Esophagus squamous epithelium (tissue), 5 donors: ENCODE measurements at places on chromosomes 1 and 21.

GRCh38 chr1:27109103-27109822 lies 45.7 kb downstream of the SLC9A1 start:
- no peak for DNase-seq

GRCh38 chr1:221878134-221878533 lies 136.2 kb upstream of the DUSP10 start:
- no peak for DNase-seq

DNA sequence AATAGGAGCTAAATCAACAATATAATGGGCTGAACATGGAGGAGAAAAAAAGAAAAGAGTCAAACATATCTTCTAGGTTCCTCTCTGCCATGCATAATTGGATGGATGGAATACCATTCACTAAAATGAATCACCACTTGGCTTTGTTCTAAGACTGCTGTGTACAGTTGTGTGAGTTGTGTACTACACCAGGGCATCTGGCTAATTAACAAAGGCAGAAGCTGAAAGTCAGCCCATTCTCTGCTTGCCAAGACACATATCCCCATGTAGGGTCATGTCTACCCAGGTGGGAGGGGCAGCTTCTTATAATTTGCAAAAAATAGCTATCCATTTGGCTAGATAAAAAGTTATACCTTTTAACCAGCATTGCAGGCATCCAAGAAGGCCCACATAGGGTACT lies 21.0 kb downstream of the JUN start:
- no peak for DNase-seq

DNA sequence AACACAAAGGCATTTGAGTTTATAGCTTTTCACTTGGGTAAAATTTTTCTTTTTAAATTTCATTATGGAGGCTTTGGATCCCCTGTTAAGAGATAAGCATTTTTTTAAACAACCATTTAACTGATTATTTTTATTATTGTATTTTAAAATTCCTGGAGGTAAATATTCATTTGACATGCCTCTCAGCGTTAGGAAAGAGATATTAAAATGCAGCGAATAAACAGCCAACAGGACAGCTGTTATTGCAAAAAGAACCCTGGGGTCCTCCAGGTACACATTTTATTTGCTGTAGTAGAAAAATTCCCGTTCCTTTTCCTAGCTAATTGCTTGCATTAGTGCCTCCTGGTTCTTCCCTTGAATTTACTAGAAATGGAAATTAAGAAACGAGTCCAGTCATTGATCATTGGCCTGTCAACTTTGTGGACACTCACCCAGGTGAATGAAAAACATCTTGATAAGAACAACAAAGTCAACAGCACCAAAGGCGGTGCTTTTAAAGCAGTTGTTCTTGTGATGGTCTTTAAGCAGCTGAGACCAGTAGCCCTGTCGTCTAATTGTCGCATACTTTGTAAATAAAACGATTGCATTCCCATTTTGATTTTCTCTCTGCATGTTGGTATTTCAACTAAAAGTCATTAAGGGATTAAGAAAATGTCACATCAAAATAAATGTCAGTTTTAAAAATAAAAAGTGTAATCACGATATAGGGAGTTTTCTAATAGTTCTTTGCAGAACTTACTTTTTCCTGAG lies 282.4 kb downstream of the GRIK1 start:
- no peak for DNase-seq

DNA sequence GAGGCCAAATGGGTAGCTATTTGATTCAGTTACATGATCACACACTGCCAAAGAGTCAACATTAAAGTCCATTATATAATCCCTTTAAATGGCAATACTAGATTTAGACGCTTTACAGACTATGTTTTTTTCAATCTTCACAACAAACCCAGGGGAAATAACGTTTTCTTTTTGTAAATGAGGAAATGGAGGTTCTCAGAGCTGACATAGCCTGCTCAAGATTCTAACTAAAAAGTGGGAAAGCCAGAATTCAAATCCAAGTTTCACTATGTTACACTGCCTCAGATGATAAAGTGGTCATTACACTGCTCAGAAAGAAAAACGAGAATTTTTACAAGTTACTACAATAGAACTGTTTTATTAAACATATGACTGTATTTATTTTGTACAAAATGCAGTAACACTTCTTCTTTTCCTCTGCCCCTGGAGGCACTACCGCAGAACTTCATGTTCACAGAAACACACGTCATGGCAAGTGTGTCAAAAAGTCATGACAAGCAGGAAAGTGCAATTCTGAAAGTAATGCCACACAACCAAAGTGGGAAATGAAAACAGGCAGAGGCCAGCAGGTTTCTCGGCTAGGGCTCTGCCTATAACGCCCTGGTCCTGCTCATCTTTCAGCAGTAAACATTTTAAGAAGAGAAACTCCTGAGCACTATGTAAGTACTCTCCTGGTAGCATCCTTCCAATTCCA lies 19.0 kb downstream of the THEMIS2 start:
- no peak for DNase-seq

GRCh38 chr1:229031061-229031460 lies 239.8 kb upstream of the RAB4A start:
- DNase-seq = no peak

- no peak for DNase-seq
These were observed 255.9 kb upstream of the SNX7 start for GRCh38 chr1:98405581-98406074.

DNA sequence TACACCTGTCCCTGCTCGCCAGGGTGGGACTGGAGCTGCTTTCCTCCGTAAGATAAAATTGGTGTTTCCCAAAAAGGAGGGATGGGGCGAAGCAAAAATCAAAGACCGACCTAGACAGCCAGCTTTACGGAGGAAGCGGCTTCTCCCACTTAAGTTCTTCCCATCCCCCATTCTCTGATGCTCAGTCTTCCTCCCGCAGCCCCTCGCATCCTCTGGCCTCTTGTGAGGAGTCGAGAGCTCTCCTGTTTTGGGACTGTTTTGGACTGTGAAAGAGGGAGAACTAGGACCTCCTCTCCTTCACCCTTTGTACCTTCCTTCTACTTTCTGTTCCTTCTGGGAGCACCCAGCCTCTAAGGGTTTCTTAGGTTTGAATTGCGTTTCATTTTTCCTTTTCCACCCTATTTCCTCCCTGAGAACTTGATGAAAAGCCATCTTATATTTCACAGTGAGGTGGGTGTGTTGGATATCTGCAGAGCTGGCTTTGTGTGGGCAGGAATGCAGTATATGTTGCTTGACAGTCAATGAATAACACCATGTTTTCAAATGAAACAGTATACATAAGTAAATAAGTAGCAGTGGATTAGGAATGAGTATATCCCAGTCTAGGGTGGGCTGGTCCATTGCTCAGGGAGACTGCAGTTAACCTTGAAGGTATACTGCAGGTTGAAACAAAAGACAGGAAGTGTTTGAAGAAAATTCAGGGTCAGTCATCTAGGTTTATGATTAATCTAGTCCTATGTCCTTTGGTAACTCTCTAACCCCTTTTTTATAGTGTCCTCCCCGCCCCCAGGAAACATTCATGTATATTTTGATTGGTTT lies 848 bp downstream of the CTTNBP2NL start:
- DNase-seq = no peak

GRCh38 chr1:80163686-80164085 lies 1157.2 kb upstream of the ADGRL4 start:
- no peak for DNase-seq

DNA sequence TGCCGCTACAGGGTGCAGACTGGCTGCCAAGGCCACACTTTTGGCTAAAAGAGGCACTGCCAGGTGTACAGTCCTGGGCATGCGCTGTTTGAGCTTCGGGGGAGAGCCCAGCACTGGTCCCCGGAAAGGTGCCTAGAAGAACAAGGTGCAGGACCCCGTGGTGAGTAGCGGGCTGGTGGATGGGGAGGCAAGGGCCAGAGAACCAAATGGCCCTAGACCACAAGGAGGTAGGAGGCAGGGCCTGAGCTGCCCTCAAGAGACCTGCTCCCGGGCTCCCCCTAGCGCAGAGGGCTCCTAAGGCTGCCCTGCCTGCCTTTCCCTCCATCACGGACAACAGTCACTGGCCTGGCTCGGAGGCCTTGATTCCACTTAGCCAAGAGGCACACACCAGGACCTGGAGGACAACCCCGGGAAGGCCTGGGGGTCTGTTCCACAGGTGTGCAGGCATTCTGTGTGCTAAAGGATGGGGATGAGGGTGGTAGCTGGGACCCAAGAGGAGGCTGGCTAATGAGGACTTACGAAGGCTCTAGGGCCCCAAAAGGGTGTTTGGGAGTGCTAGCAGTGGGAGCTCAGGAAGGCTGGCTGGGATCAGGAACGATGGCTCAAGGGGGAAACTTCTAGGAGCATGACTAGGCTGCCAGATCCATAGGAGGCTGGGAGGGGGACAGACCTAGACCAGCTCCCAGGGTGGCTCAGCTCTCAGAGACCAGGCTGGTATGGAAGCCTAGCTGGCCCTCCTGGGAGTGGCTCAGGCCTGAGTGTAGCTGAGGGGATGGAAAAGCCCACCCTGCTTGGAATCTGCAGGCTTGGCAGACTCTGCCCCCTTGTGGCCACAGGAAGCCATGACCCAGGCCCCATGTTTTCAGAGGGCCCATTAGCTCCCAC lies 742 bp downstream of the ARTN start:
- no peak for DNase-seq

GRCh38 chr1:112721966-112722524 lies 6.9 kb upstream of the PPM1J start:
- no peak for DNase-seq

- no peak for DNase-seq
These were observed 31.6 kb upstream of the UBE2U start for GRCh38 chr1:64171797-64172281.

DNA sequence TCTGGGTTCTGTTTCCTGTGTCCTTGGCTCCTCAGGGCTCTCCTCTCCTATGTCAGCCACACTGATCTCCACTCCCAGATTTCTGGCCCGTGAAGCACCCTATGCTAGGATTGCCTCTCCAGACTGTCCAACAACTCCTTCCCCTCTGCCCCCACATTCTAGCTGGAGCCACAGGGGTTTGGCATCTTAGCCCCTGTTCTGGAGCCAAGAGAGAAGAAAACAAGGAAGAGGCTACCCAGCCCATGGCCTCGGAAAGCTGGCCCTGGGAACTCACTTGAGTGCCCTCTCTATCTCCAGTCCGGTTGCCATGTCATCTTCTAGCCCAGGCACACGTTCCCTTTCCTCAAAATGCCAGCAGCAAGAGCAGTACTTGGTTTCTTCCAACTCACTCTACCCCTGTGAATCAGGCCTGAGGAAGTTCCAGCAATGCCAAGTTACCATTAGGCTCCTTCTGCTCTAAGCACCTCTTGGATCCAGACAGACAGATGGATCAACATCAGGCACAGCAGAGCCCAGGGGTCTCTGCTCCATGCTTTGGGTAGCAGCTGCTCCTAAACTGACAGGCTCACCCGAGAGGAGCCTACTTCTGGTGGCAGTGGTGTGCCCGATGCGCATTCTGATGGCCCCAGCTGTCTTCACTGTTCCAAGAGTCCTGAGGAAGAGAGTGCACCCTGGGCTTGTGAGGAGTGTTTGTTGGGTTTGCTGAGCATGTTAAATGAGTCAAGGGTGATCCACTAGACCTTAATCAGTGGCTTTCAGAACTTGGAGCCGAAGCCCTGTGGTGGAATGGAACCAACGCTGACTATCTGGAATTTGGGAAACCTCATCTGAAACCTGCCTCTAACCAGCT lies 11.6 kb upstream of the GPR61 start:
- no peak for DNase-seq

GRCh38 chr1:166813508-166814223 lies 25.6 kb upstream of the POGK start:
- no peak for DNase-seq

DNA sequence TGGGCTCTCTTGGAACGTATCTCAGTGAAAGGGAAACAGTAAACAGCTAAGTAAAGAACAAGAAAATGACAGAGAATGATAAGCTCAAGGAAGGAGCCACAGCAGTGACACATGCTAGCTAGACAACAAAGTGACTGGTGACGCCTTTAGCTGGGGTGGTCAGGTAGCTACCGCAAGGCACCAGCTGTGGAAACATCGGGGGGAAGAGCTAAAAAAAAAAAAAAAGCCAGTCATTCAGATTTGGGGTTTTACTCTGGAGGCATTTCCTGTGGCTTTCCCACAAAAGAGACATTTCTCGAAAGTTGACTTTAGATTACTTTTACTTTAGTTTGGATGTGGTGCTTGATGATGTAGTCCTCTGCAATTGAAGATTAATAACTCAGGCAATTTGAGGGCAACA lies 2.1 kb downstream of the FHAD1 start:
- no peak for DNase-seq

DNA sequence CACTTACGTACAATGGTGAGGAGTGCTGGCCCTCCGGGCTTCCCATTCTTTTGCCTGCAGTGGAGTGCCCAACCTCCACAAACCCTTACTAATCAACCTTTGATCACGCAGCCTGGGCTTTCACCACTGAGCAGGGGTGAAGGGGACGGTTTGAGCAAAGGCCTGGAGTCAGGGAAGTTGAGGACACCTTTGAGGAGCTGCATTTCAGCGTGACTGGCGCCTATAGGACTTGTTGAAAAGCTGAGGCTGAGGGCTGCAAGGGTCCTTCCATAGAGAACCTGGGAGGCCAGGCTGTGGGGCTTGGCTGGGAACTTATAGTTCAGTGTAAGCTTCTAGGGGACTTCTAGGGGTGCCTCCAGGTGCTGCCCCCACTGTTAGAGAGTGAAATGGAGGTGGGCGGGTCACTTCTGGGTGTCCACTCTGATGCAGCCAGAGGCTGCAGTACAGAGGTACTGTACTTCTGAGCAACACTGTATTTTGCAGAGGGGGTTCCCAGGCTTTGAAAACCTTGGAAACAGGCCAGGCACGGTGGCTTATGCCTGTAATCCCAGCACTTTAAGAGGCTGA lies 9.8 kb downstream of the SYTL1 start:
- DNase-seq = no peak

DNA sequence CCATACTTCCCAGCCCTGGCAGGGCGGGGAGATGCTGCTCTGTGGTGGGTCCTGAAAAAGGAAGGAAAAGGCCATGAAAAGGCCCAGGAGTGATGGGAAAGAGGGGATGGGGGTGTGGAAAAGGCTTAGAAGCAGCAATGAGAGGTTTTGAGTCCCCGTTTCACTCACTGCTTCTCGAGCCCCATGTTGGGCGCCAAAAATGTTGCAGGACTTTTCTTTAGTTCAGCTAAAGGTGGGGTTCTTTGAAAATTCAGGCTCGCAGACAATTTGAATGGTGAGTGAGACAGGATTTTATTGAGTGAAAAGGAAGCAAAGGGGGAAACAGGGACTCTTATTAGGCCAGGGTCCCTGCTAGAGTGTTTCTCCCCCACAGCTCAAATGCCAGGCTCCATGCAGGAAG lies 93.1 kb downstream of the MRPS6 start:
- no peak for DNase-seq
